ENCODE measurements at places on chromosomes 3 and 15.
A peak's percentile ranks its signal among the peaks of the same experiment; 100 is the strongest.

GRCh38 chr3:143098032-143098764 is 21.4 kb upstream of the CHST2 start:
- no peak for DNase-seq

DNA sequence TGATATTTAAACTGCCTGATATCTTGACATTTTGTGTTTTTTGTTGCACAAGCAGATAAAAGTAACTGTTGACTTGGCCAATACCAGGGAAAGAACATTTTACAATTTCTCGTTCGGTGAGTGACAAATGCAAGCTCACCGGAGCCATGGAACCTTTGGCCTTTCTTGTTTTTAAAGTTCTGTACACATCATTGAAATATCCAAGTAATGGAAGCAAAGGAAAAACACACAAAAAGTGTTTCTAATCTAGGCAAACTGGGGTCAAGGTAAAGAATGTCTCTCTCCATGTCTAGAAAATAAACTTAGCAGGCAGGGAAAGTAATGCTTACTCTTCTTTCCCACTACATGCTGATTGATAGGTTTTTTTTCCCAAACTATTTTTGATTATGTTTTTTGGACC is 27.8 kb downstream of the SPTSSB start:
- no peak for DNase-seq

DNA sequence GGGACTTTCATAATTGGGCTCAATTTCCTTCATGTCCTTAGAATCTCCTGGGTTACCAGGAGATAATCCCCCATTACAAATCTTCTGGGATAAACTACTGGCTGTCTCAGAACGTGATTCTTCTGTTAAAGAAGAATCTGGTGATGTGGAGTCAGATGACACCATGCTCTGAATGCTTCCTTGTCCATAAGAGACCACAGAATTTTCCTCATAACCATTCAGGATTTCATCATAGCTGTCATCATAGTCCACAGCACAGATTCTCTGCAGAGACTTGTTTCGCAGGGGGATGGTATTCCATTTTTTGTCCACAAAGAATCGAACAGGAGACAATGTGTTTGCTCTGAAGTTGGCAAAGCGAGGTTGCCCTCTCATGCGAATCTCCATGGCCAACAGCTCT is 109.8 kb upstream of the TSPAN3 start:
- no peak for DNase-seq

GRCh38 chr3:82163907-82164520 is 402.6 kb upstream of the GBE1 start:
- no peak for DNase-seq

DNA sequence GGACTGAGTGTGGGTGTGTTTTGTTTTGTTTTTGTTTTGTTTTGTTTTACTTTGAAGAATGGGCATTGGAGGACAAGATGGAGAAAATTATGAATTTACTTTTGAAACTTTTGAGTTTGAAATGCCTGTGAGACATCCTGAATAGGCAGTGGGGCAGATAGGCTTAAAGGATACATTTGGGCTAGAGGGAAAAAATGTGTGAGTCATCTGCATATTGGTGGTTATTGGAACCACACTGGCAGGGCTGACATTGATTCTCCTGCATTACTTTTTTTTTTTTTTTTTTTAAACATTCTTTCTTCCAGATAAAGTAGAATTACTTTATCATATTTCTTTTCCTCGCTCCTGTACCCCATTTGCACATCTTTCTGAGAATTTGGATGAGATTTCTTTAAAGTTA is 56.1 kb downstream of the CALML4 start:
- DNase-seq = no peak

DNA sequence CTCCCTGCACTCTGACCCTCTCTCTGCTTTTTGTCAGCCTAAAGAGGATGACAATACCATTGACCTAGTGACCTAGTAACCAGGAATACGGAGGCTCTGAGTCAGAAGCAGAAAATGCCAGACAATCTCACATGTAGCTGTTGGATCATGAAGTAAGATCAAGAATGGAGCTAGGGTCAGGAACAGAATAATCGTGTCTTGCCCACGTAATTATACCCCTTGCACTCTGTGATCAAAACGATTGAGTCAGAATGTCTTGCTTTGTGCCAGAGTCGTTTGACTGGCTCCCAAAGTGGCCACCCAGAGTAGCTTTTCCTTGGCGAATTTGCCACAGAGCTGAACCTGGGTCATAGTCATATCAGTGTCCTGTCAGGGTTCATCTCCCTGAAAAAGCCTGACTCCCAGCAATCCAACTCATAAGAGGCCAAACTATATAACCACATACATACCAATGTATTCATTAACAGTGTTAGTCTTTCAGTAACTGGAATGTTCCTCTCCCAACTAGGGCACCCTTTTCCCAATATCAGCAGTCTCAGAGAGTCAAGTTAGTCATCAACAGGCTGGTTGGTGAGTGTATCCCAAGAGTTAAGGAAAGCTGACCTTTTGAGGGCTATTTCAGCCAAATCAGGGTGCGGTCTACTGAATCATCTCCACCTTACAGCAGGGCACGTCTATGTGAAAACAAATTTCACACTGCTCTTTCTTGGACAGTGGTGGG is 5.0 kb upstream of the CDV3 start:
- no peak for DNase-seq

DNA sequence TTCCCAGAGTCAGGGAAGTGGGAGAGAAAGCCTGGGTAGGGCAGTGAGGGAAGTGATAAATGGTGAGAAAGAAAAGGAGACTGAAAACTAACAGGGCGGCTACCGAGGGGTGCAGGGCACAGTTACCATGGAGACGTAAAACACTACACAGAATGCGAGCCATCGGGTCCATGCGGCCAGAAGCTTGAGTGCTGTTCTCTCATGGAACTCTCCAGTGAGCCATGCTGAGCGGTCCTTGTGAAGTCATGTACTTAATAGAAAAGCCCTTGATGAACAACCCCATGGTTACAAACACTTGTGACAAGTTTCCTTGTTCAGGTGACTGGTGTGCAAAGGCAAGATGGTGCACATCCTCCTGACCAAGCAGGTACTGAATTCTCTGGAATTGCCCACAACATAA is 3.7 kb upstream of the PLA2G4F start:
- no peak for DNase-seq

- no peak for DNase-seq
Observed at GRCh38 chr3:183924956-183925355, 40.3 kb upstream of the PARL start.

GRCh38 chr15:68654786-68655560 is 76.2 kb downstream of the CORO2B start:
- no peak for DNase-seq

GRCh38 chr15:87228460-87228859 is 1028.1 kb downstream of the NTRK3 start:
- no peak for DNase-seq

- no peak for DNase-seq
Observed at GRCh38 chr3:9909221-9910013, 6.8 kb downstream of the IL17RE start.

DNA sequence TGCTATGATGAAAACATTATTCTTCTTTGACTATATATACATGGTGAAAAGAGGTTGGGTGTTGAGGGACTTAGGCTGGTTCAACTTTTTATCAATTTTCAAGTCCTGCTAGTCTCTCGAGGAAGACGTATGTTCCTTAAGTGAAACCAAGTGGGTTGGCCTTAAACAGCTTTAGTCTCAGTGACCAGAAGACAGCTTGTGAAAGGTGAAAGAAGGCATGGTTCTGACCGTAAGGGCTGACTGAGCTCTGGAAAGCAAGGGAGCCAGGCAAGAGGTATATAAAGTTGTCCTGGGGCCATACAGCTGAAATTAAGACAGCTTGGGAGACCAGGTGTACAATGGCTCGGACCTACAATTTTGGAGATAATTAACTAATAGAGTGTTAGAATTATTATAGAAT is 128.9 kb upstream of the TP63 start:
- no peak for DNase-seq

DNA sequence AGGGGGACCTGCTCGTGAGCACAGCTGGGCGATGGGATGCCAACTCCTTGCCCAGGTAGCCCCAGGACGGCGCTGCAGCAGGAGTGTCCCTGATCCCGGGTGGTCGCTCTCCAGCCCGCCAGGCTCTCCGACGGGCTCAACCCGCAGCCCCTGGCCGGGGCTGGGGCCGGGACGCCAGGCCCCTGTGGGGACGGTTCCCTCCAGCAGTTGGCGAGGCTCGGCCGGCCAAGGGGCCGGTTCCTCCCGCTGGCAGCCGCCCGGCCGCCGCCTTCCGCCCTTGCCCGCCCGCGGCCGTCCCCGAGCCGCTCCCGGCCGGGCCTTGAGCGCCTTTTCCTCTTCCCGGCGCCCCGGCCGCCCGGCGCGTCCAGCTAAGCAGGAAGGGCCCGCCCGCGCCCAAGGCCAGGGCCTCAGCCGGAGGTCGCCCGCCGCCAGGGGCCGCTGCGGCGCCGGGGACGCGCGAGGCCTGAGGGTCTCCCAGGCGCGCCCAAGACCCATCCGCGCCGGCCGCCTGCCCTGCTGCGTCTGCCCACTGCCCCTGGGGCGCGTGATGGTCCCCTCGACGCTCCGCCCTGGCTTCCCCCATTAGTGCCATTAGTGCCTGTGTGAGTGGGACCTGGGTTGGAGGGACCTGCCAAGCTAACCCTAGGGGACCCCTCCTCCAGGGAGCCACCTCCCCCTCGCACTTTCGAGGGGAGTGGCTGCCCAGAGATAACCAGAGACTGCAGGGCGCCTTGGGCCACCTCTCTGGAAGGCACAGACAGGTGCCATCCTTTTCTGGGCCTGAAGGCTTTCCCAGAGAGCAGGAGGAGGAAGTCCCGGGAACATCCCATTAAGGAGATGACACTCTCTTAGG is 106.4 kb downstream of the FBLN2 start:
- no peak for DNase-seq

GRCh38 chr15:90823455-90823974 is 44.9 kb upstream of the FURIN start:
- DNase-seq = no peak

- no peak for DNase-seq
Observed at GRCh38 chr3:4583416-4583815, 90.3 kb downstream of the ITPR1 start.

DNA sequence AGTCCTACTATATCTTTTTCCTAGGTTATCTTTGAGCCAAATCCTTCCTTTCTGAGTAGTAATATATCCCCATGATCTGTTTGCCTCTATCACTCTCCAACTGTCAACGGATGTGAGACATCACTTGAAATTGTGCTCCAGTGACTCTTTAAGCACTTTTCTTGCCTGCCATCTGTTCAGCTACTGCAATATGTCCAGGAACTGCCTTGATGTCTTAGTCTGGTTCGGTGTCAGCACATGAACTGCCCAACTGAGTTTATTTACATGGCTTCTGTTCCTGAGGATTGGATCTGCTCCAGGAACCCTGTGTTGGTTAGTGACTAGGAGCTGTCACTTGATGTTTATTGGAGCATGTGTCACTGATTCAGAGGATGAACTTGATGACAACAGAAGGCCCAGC is 116.5 kb downstream of the SLC9A9 start:
- DNase-seq = no peak

GRCh38 chr3:115436767-115437301 is 186.5 kb upstream of the GAP43 start:
- DNase-seq = no peak

GRCh38 chr3:111652492-111653180 is 57.5 kb upstream of the ZBED2 start:
- DNase-seq = no peak

GRCh38 chr15:68635141-68635540 is 56.3 kb downstream of the CORO2B start:
- DNase-seq = no peak

GRCh38 chr3:61561374-61562041 is at the start of gene PTPRG:
Gene PTPRG (plus strand): TSS chr3:61561571. CDS start chr3:61562288, 717 bp downstream.
- DNase-seq = peak; percentile 52

GRCh38 chr3:101602731-101603130 is 28.8 kb downstream of the PCNP start:
- DNase-seq = no peak

GRCh38 chr15:83320844-83321243 is 36.4 kb upstream of the BNC1 start:
- DNase-seq = no peak

- no peak for DNase-seq
Observed at GRCh38 chr15:28133281-28133680, 34.2 kb upstream of the OCA2 start.

DNA sequence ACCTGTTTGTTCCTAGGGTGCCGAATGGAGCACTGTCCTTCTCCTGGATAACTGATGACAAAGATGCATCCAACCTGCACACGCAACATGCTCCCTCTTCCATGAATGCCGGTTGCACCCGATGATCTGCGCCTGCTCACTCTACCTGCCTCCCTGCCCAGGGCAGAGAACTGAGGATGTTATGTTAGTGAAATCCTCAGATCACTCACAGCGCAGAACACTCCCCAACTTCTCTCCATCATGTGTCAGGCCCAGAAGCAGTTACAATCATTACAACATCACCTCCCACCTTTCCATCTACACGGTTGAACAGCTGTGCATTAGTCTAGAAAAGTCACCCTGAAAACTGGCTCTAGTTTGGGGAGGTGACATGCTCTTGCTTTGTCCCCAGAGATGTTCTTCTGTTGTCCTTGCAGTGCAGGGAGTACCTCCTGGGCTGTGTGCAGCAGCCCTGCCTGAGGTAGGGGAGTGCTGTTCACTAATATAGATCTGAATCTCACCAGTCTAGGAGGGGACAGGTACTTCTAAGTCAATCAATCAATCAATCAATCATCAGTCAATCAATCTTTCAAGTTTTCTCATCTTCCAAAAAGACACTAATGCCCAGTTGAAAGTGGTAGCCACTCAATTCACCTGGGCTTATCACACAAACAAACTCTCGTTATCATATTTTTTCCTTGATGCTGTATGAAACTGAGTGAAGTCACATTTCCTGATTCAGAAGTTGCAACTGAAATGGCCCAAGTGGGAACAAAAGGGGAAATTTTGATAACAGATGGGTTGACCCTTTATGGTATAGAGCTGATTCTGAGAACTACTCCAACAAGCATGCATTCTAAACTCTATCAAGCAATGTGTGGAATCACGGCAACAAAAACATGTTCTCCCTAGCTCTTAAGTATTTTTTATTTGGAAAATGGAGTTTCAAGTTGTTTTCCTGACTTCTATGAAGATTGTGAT is 15.4 kb upstream of the ISLR start:
- DNase-seq = no peak

DNA sequence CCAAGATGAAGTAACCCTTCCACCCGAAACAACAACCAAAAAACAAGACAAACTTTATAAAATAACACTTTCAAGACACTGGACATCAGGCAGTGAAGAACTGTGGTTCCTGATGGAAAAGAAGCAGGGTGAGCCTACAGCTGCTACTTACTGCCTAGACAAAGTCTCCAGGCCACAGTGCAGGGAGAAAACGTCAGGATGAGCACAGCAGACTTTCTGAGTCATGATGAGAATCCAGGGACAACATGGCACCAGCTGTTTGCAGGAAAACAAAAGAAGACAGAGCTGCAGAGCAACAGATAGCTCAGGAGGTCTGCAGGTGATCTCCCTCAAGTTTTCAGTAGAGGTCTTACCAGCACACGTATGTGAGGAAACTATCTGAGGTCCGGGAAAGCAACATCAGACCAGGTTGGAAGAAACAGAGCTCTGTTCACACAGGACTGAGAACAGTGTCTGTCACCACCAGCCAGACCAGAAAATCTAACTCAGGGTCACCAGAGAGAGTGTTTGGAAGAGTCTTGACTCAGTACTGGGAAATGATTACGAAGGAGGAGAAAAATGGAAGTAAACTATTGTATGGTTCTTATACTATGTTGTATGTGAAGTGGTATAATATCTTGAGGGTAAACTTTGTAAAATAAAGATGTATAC is 108.9 kb downstream of the ANO10 start:
- DNase-seq = no peak
